SJCRH30 (cell line): ENCODE measurements at places on chromosomes 7 and 10.

GRCh38 chr7:128459394-128459878 lies 3.8 kb downstream of the HILPDA start:
- peak; percentile 51 for DNase-seq

DNA sequence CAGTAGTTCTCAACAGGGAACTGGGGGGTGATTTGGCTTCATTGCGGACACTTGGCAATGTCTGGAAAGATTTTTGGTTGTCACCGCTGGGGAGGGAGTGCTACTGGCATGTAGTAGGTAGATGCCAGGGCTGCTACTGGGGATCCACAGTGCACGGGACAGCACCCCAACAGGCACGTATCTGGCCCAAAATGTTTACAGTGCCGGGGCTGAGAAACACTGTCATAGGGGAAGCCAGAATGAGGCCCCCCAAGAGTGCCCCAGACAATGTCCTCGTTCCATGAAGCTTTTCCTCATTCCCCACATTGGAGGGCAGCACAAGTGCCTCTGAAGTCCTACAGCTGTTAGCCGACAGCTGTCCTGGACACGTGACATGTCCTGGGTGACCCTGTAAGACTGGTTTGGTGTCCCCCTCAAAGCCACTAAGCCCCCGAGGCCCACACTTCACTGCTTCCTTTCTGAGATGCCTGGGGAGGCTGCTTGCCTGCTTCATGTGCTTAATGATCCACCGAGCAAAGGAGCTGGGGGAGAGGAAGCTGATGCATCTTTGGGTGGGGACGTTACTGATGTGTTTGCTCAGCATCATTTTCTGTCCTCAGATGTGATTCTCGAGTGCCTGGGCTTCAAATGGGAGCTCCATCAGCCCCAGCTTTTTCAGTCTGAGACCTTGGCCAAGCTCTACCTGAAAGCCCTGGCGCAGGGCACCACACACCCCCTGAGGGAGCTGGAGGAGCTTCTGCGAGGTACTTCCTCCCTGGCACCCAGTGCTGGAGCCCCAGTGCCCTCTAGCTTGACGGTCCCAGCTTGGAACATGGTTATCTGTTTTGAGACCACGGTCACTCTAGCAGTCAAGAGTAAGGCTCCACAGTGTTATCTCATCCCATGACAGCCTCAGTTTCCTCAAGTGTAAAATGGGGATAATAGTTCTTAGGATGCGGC lies 14.7 kb downstream of the BTBD16 start:
- peak; percentile 80 for DNase-seq

DNA sequence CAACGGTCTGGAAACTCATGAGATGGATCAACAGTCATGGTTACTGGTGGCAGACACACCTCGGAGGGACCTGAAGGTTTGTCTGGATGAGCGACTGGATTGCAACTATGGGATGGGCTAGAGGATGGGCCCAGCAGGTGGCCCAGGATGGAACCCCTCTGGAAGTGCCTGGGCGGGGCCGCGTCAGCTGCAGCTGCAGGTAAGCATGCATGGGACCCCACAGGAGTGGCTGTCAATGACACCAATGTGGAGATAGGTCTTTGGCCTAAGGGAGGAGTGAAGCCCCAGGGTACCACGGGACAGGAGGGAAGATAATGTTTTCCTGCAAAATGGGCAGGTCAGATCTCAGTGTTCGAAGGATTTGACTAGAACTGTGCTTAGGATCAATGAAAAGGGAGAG lies 103.4 kb downstream of the LANCL2 start:
- no peak for DNase-seq

- no peak for DNase-seq
Measured at GRCh38 chr10:43218206-43218950, 48.5 kb downstream of the RASGEF1A start.

DNA sequence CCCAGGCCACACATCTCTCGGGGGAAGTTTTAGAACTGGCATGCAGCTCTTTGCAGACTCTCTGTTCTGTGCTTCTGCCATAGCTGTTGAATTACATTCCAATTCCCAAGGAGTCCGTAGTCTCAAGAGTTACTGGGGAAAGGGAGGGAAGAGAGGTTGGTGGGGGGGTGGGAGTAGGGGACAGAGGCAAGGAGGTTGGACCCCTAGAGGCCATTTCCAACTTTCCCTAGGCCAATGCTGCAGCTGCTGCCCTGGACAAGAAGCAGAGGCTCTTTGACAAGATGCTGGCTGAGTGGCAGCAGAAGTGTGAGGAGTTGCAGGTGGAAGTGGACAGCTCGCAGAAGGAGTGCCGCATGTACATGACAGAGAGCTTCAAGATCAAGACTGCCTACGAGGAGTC lies 23.8 kb downstream of the MYH16 start:
- DNase-seq = no peak

GRCh38 chr7:111486472-111487142 lies 75.7 kb downstream of the IMMP2L start:
- DNase-seq = peak; percentile 84

GRCh38 chr10:101072923-101073322 lies 11.1 kb downstream of the KAZALD1 start:
- DNase-seq = no peak

GRCh38 chr10:133273534-133274143 lies 3.0 kb downstream of the ADAM8 start:
- no peak for DNase-seq

DNA sequence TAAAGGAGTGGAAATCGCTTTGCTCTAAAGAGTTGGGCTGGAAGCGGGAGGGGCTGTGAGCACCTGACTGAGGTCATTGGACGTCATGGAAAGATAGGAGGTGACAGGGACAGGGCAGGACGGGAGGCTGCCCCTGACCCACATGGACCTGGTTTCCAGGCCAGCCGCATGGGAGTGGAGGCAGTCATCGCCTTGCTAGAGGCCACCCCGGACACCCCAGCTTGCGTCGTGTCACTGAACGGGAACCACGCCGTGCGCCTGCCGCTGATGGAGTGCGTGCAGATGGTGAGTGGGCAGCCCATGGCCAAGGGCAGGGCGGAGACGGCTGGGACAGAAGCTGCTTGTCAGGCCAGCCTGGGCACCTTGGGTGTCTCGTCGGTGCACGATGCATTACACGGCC lies 41.8 kb downstream of the PFKP start:
- no peak for DNase-seq

DNA sequence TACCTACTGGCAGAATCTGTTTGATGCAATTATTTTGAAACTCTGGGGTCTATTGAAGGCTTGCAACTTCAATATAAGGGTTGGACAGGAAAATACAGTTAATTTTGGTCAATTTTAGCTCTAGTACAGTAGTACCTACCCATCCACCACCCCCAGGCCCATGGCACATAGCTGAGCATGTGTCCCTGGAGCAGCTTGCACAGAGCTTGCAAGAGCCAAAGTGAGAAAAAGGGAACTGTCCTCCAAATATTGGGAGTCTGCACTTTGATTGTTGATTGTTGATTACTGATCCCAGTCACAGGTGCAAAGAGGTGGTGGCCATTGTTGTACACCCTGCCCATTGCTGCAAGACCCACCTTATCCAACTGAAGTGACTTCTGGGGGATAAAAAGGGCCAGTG lies 52.8 kb downstream of the DDC start:
- no peak for DNase-seq

GRCh38 chr10:122152544-122152943 lies 118.6 kb upstream of the BTBD16 start:
- peak; percentile 53 for DNase-seq

- no peak for DNase-seq
Measured at GRCh38 chr10:120746001-120746777, 105.0 kb upstream of the WDR11 start.
